Retinal pigment epithelial cell (primary cell): ENCODE measurements at places on chromosomes 1 and 21.

- no peak for DNase-seq
Observed at GRCh38 chr1:77678660-77679610, 3.5 kb downstream of the ZZZ3 start.

- DNase-seq: no peak
Observed at GRCh38 chr1:44707959-44708831, 22.8 kb downstream of the RNU5D-1 start.

- peak; percentile 31 for DNase-seq
Observed at GRCh38 chr1:56508523-56508983, 70.8 kb downstream of the PLPP3 start.

GRCh38 chr1:163068716-163069115 lies 445 bp upstream of the RGS4 start:
- DNase-seq: no peak

DNA sequence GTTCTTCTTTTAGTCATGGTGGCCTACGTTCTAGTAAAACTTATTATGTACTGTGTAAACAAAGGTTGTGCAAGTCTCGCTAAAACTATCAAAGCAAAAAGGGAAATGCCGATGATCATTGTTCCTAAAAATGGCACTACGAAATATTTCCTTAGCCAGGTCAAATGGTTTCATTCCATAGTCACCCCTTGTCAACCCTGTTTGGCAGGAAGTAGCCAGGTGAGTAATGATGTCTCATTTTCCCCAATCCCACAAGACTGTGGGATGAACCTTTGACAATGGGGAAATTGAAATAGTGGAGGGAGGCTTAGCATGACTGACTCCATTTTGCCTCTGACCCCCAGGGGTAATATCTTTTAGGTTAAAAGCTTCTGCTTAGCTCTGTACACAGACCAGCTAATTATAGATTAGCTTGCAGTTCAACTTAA lies 5.6 kb upstream of the REN start:
- DNase-seq: no peak
